ENCODE measurements at places on chromosomes 11 and 22.

- DNase-seq, result no peak
Measured at GRCh38 chr11:69966583-69966835, 111.6 kb upstream of the ANO1 start.

- DNase-seq, result no peak
Measured at GRCh38 chr11:3684129-3684818, 13.1 kb upstream of the CHRNA10 start.

DNA sequence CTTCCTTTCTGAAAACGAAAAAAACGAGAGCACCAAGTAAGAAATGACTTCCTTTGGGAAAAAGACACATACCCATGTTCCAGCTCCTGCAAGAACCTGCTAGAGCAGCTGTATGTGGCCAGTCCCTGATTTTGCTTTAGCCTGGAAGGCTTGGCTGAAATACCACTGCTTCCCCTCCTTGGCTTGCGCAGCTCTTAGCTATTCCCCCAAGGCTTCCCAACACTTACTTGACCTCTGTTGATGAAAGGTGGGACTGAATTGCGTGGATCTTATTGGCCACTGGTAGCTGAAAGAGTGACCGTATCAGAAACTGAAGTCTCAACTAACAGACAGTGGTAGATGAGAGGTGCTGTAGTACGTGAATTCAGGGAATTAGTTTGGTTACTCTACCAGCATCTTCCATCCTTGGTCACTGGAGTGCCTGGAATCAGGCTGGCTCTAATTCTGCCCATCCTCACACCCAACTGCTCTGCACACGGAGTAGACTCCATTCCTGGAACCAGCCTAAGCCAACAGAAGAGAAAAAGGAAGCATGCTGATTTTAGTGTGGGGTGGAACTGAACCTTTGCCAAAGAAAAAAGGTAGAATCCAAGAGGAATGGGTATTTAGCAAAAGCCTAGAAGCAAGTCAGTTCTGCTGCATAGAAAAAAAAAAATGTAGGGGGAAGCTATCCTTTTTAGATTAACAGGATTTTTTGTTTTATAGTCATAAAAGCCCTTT lies 73.8 kb upstream of the CRTAM start:
- DNase-seq, result no peak

- DNase-seq, result no peak
Measured at GRCh38 chr11:69948256-69949141, 129.3 kb upstream of the FGF3 start.

All from CD4-positive, alpha-beta T cell treated with Interleukin-17A for 1 hour (primary cell).